Left ventricle myocardium superior (tissue), 1 donor: ENCODE measurements at places on chromosomes 7 and 10.

DNA sequence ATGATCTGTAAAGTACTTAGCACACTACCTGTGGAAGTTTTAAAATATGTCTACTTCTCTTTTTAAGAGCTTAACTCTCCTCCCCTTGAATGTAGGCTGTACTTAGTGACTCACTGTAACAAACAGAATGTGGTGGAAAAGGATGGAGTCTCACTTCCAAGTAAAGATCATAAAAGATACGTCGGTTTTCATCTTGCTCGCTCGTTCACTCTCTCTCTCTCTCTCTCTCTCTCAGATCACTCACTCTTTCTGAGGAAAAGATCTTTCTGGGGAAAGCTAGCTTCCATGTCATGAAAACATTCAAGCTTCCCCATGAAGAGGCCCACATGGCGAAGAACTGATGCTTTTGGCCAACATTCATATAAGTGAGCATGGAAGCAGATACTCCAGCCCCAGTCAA lies 5.5 kb downstream of the CHUK start:
- DNase-seq, result no peak

DNA sequence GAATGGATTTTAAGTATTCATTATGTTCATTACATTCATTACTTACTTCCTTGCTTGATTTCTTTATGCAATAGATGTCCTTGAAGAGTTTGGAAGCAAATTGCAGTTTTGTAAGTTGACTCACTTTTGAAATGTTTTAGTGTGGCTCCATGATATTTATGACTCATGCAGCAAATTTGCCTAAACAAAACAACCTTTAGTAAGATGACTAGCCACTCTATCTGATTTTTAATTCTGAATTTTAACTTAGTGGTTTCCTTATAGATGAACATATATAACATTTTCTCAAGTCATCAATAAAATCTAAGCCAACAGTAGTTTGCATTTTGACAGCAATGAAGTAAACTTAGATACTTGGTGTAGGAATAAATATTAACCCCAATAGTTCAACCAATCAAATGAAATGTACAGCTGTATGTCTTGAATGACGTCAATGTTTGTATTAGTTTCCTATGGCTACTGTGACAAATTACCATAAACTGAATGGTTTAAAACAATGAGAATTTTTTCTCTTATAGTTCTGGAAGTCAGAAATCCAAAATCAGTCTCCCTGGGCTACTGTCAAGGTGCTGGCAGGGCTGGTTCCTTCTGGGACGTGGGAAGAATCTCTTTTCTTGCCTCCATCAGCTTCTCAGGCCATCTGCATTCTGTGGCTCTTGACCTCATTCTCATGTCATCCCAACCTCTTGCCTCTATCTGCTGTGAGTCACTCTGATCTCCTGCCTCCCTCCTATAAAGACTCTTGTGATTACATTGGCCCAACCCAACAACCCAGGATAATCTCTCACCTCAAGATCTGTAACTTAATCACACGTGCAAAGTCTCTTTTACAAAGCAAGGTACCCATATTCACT lies 73.4 kb downstream of the AHR start:
- DNase-seq, result no peak

DNA sequence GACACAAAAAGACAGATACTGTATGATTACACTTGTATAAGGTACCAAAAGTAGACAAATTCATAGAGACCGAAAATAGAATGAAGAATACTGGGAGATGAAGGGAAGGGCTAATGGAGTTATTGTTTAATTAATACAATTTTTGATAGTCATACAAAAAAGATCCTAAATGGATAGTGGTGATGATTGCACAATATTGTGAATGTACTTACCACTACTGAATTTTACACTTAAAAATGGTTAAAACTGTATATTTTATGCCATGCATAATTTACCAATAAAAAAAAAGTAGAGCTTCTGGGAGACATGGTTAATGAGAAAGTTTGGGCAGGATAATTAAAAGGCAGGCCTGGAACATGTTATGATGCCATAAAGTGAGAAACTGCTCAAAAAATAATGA lies 119.0 kb downstream of the ZPBP start:
- no peak for DNase-seq

GRCh38 chr7:109259151-109259550 lies 689.5 kb downstream of the DNAJB9 start:
- no peak for DNase-seq

GRCh38 chr10:74335501-74335900 lies 184.5 kb downstream of the ADK start:
- DNase-seq, result no peak

GRCh38 chr10:108425283-108425964 lies 1260.9 kb upstream of the SORCS1 start:
- DNase-seq, result no peak

- no peak for DNase-seq
Measured at GRCh38 chr10:111481261-111481826, 404.5 kb downstream of the ADRA2A start.

DNA sequence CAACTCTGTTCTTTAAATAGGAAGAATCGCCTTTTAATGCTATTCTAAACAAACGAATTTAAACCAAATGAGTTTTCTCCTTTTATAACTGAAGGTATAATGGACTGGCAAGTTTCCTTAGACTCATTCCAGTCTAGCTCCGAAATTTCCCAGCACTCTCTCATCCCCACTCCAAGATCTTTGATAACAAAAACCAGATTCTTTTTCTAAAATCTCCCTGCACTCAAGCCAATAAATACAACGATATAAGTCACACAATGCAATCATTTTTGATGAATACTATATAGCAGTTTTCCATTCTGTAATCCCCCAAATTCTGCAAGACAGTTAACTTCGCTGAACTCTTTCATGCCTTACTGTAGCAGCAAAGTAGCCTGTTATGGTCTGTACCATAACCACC lies 1.9 kb downstream of the OGA start:
- DNase-seq, result no peak
